ENCODE measurements at places on chromosomes 5 and 9. TPM values are rescaled to one million over a fixed set of nuclear protein-coding genes. Genes with fewer than 3 reads are reported as not detected.

The ADAMTSL1 gene
- not detected for total RNA-seq

The PCDHA12 gene
- 2.6 TPM for total RNA-seq

The ABCA1 gene
- total RNA-seq: 6.5 TPM

The KCNMB1 gene
- not detected for total RNA-seq

The BTNL3 gene
- total RNA-seq: not detected

The DOK3 gene
- total RNA-seq: 3.0 TPM

The SPATA31A3 gene
- total RNA-seq: not detected

The FAM81B gene
- not detected for total RNA-seq

The RFESD gene
- 2.1 TPM for total RNA-seq

The SLC31A1 gene
- 17.9 TPM for total RNA-seq

The FBP2 gene
- not detected for total RNA-seq

The CCDC180 gene
- total RNA-seq: 0.57 TPM

The IL5 gene
- total RNA-seq: not detected

The FSTL4 gene
- total RNA-seq: 4.8 TPM

The SPATA6L gene
- 2.4 TPM for total RNA-seq

The WWC1 gene
- total RNA-seq: 79.0 TPM

The IFNA21 gene
- not detected for total RNA-seq

The DOCK8 gene
- total RNA-seq: 0.72 TPM

The RARS1 gene
- 103 TPM for total RNA-seq

The FOXE1 gene
- 4.2 TPM for total RNA-seq

The PCDHA8 gene
- not detected for total RNA-seq

The UNC13B gene
- total RNA-seq: 8.2 TPM

The SPINK13 gene
- not detected for total RNA-seq

The EPB41L4A gene
- total RNA-seq: 1.2 TPM

The SLC4A9 gene
- total RNA-seq: not detected

The SPINK7 gene
- total RNA-seq: not detected

The LECT2 gene
- total RNA-seq: not detected

The SHISAL2B gene
- total RNA-seq: not detected

The PCDHB13 gene
- 0.06 TPM for total RNA-seq

The FAM120A gene
- 75.5 TPM for total RNA-seq

The ADGRD2 gene
- total RNA-seq: not detected

The GRM6 gene
- not detected for total RNA-seq

The PCDHB14 gene
- 0.08 TPM for total RNA-seq

The NDUFAF2 gene
- total RNA-seq: 80.0 TPM

The RASEF gene
- 9.6 TPM for total RNA-seq
